SK-N-MC (cell line): ENCODE measurements at places on chromosomes 12 and 14.

- DNase-seq: no peak
Measured at GRCh38 chr14:76938092-76938500, 90.4 kb downstream of the IRF2BPL start.

GRCh38 chr14:104291123-104292000 lies 153.0 kb downstream of the KIF26A start:
- DNase-seq: no peak

DNA sequence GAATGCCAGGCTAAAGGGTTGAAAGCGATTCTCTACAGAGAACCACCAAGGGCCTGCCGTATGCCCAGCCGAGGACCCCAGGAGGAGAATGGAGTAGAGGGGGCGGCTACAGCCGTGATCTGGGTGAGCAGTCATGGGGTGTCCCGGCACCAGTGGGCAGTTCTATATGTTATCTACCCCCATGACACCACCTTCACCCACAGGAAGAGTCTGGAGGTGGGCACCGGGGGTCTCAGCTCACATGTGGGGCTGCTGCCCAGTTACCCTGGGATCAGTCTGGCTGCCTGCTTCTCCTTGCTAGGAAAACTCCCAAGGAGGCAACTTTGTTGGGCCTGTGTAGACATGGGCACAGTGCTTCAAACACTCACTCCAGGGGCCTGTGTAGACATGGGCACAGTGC lies 99.4 kb downstream of the LGMN start:
- no peak for DNase-seq

DNA sequence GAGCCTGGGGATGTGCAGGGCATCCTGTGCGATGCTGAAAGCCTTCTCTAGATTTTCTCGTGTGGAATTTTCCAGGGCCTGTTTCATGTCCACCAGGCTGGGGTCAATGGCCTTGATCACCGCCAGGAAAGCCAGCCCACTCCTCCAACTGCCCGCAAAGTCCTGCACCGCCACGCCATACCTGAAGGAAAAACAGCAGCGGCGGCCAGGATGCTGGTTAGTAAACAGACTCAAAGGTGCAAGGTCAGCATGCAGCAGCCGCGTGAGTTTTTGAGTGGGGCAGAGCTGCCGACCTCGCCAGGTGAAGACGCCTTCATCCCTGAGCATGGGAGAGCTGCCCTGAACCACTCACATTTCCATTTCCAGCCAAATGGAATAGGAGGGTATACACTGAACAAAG lies 53.4 kb upstream of the DICER1 start:
- no peak for DNase-seq

- DNase-seq: no peak
Measured at GRCh38 chr12:118160536-118160935, 24.6 kb downstream of the PEBP1 start.

GRCh38 chr14:58298477-58299400 lies at the start of gene ARID4A:
Gene ARID4A, plus strand, starts transcription at chr14:58298555. Its CDS starts 1,300 bp downstream, at chr14:58299855.
- DNase-seq: no peak

DNA sequence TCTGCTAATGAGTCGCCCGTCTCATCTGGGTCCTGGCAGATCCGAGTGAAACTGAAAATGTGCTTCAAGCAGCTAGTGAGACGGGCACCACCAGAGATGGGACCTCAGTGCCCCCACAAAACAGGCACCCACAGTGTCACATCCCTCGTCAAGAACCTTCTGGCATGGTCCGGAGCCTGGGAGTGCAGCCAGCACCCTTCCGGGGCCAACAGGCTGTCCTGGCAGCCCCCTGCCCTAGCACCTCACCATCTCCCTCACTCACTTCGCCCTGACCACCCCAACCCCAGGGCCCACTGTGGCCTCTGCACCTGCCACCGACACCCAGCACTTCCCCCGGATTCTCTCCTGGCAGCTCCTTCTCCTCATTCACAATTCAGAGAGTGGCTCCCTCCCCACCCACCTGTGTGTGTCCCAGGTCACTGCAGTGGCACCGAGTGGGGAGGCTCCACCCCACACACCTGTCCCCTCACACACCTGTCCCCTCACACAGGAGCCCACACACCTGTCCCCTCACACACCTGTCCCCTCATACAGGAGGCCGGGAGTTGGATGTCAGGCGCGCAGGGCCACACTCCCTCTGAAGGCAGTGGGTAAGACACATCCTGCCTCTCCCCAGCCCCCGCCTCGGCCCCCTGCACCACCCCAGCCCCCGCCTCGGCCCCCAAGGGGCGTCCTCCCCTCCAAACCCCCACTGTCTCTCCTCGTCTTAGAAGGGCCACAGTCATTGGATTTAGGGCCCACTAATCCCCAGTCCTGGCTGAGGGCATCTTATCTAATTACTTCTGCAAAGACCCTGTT lies 7.9 kb downstream of the GALNT9 start:
- no peak for DNase-seq

DNA sequence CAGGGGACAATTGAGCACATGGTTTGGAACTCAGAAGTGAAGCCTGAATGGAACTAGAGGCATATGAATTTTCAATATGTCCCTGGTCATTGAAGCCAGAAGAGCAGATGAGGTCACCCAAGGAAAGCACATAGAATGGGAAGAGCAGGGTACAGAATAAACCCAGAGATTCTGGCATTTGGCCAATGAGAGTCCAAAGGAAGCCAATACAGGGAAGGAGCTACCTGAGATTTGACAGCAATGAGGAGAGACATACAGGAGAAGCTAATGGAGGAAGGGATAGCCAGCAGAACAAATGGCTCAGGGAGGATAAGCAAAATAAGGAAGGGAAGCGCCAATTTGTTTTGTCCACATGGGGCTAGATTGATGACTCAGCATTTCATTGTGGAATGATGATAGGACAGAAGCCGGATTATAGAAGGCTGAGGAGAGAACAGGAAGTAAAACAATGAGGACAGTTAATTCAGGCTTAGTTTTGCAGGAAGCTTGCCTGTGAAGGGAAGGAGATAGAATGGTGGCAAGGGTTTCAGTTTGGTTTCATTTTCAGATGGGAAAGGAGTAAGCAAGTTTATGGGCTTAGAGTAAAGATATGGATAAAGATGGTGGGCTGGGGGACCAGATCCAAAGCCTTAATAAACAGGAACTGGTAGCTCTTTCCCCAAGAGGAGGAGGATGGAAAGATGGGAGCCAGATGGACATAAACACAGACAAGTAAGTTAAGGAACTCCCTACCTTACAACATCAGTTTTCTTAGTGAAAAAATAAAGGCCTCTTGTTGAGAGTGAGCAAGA lies 3.2 kb upstream of the SPTSSA start:
- no peak for DNase-seq

GRCh38 chr12:4356041-4356327 lies 23.5 kb downstream of the FGF23 start:
- DNase-seq: no peak

DNA sequence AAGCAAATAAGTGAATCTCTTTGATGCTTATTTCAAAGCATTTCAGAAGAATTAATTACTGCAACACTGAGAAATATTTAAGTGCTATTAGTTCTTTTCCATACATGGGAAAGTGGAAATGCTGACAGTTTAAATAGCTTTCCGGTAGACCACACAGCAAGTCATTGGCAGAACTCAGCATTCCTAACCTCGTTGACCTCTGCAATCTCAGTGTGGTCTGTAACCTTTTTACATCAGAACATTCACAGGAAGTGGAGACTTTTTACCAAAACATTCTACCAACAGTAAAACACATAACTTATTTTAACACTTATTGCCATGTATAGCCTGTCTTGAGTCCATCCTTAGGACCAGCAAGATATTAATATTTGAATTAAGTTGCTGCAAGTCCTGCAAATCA lies 249.5 kb upstream of the DCN start:
- DNase-seq: no peak

DNA sequence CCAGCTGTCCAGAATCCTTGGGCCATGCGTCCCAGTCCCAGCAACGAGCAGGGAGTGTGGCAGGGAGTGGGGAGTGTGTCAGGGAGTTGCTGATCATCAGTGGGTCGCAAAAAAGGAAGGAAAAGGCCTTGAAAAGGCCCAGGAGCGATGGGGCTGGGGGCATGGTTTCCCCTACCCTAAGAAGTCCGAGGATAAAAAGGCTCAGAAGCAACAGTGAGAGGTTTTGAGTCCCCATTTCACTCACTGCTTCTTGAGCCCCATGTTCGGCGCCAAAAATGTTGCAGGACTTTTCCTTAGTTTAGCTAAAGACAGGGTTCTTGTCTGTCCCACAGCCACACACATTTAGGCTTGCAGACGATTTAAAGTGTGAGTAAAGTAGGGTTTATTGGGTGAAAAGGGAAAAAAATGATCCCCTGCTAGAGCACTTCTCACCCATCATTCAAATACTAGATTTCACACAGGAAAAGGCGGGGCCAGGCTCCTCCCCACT lies 189.5 kb downstream of the KCNC2 start:
- no peak for DNase-seq

DNA sequence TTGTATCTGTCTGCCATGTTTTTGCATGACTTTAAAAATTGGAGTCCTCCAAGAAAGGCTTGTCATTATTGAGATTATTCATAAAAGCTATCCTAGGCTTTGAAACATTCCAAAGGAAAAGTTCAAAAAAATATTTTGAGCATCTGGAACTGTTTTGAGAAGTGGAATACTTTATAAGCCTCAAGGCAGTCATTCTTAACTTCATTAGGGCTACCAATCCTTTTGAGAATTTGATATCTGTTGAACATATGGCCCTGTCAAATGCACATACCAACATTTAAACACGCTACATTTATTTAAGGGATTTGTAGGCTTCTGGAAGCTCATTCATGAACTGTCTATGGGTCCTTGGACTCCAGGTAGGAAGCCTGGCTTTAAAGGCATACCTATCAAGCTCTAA lies 77.0 kb downstream of the TMEM117 start:
- DNase-seq: peak; percentile 32

DNA sequence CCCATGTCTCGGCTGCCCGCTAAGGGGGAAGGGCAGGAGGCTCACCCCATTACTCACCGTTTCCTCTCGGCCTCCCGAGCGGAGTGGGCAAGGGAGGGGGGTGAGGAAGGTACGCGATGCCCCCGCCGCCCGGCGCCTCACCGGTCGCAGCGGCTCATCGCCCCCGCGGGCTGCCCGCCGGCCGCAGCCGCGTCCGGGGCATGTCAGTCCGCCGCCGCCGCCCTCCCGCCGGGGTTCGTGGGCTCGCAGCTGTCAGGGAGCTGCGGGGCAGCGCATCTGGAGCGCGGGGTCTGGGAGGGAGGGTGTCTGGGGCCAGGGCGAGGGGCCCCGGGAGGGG lies 461 bp downstream of the SLC8A3 start:
- no peak for DNase-seq

- no peak for DNase-seq
Measured at GRCh38 chr14:90775441-90775840, 40.8 kb downstream of the TTC7B start.

DNA sequence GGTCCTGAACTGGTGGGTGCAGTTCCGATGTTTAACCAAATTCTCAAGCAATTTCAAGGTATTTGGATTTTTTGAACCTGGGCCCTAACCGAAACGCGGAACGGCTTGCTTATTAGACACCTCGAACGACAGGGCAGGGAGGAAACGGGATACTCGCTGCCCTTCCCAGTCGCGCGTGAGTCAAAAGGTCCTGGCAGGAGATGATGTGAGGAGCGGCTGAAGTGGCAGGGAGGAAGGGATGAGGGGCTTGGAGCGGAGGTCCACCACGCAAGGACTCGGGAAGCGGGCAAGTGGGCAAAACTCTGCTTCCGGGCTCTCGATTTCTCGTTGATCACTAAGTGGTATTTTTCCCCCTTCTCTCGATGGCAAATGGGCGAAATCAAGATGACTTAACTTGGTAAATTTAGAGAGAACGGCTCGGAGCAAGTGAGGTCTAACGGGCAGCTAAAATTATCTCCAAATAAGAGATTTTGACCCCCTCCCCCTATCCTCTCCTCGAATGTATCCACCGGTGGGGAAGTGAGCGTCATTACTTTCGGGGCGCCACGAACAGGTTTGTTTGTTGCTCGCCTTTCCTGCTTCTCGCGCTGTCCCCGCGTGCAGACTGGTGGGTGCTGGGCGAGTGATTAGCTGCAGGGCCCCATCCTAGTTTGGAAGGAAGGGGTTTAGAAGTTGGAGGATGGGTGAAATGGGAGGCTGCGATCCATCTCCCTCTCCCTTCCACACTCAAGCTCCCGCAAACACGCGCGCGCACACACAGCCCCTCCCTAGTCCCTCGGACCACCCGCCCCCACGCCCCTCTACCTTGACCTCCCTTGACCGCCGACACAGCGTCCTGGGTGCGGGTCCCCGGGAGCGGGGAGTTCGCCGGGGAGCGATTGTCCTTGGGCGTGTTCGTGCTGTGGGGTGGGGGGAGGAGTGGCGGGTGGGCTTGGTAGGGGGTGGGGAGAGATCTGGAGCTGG lies 986 bp upstream of the NTF3 start:
- no peak for DNase-seq

DNA sequence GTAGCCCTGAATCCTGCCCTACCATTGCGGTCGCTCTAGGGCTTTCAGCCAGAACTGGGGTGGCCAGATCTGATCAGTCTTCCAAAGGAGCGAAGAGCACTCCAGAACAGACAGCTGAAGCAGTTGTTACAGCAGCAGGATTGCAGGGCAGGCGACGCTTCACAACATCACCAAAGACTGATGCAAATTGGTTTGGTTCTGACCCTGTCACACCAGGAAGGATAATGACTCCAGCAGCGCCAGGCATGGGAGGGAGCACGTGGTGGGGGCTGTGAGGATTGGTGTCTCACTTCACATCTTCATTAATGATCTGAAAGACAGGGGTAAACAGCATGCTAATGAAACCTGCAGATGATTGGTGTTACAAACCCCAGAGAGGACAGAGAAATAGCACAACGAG lies 30.6 kb upstream of the VSX2 start:
- DNase-seq: no peak

GRCh38 chr12:120725151-120725658 lies 421 bp upstream of the ACADS start:
- no peak for DNase-seq

GRCh38 chr14:76337635-76338545 lies 38.0 kb upstream of the ESRRB start:
- no peak for DNase-seq

GRCh38 chr12:29709496-29710040 lies 74.2 kb downstream of the TMTC1 start:
- DNase-seq: no peak

DNA sequence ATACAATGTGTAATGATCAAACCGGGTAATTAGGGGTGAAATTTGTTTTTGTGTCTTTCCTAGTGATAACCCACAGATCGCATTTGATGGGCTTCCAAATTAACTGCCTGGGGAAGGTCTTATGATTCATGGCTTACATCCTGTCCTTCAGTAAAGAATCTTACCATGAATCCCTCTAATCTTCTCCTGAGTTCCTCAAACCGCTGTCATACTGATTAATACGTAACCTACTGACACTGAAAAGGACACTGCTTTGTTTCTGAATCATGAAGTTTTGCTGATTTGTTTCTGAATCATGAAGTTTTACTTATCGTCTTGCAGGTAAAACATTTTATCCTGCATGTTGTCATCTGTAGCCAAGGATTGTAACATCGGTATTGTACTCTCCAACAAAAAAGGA lies 52.0 kb upstream of the CRY1 start:
- no peak for DNase-seq

DNA sequence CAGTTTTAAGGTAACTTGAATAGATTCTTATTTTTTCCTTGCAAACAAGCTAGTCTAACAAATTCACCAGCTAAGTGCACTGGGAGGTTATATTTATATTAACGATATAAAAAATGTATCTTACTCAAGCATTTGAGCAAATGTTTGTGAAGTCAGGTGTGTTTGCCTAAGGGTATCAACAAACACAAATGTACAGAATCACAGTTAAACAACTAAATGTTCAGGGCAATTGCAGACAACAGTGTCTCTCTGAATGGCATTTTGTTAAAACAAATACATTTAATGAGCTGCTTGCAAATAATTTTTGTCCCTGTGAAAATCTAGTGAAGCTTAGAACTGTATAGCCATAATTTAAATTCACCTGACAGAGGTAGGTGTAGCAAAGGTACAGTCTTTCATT lies 28.2 kb upstream of the FLRT2 start:
- no peak for DNase-seq

GRCh38 chr14:68145036-68145435 lies 325.5 kb downstream of the RAD51B start:
- no peak for DNase-seq
